ENCODE measurements at places on chromosomes 4 and X.
A peak's percentile ranks its signal among the peaks of the same experiment; 100 is the strongest.

DNA sequence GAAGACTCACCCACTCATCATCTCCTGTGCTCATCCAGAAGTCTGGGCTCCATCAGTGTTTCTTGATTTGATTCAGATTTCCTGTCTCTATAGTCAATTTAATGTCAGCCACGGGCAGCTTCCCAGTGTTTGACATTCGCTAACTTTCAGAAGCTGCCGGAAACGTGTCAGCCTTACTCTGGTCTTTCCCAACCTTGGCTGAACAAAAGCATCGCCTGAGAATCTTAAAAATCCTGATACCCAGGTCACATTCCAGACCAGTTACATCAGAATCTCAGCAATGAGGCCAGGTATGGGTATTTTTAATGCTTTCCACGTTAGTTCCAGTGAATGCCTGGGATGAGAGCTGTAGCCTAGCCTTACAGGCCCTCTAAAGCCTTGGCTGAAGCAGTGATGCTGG, 233.8 kb downstream of the FRMPD4 start:
- DNase-seq: peak; percentile 87

DNA sequence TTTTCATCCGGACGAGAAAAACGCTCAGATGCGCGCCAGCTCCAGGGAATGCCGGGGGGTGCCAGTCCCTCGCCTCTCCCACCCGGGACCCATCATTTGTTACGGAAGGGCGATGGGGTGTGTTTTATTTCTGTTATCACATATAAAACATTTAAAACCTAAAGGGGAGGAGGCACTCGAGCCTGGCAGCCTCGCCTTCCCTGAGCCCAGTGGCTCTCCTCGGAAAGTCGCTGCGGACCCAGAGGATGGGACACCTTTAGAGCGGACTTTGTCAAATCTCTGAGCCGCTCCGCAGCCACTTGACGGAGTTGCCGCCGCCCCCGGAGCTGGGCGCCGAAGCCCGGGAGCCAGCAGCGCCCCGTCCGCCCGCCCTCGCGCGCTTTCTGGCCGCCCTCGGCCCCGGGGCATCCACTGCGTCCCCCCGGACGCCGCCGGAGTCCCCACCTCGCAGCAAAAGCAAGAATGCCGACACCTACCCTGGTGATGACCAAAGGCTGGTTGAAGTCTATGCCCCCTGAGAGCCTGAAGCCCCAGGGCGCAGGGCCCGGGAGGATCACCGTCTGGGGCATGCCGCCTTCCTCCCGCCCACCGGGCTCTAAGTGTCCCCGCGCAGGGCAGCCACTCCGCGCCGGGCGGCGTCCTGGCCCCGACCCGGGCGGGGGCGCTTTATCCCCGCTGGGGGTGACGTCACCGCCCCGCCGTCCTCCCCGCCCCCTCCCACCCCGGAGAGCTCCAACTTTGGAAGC, at the start of gene PDLIM3:
Gene PDLIM3, minus strand, starts transcription at position 642 of the 746 bp plus-strand sequence. Its CDS starts 73 bp downstream, at position 569.
- peak; percentile 41 for DNase-seq

DNA sequence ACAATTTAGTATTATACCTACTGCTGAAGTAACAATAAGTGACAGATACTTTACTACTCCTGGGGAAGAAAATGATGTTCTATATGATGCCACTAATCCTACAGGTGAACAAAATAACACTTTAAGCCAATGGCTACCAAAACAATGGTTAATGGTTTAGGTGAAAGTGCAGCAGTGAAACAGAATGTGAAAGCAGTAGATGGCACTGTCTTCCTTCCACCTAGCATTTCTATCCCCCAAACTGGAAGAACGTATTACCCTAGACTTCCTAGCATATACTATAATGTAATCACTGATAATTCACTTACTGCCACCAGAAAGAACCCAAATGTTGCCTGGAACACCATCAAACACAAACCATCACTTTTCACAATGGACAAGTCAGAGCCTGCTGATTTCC, 18.9 kb upstream of the CABS1 start:
- peak; percentile 9 for DNase-seq

- no peak for DNase-seq
Observed at GRCh38 chr4:139770361-139770760, 104.7 kb downstream of the MGST2 start.

DNA sequence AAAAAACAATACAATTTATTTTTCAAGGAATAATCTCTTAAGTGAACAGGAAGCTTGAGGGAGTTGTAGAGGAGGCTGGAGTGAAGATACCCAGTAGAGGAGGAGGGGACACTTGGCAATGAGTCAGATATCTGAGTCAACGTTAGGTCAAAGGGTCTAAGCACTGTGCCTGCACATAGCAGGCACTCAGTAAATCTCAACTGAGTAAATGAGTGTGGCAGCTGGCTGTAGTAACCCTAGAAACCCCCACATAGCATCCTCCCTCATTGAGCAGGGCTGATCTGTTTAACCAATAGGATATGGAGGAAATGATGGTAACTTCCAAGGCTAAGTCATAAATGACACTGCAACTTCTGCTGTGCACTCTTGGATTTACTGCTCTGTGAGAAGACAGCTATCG, 186.0 kb upstream of the FAM241A start:
- peak; percentile 74 for DNase-seq

DNA sequence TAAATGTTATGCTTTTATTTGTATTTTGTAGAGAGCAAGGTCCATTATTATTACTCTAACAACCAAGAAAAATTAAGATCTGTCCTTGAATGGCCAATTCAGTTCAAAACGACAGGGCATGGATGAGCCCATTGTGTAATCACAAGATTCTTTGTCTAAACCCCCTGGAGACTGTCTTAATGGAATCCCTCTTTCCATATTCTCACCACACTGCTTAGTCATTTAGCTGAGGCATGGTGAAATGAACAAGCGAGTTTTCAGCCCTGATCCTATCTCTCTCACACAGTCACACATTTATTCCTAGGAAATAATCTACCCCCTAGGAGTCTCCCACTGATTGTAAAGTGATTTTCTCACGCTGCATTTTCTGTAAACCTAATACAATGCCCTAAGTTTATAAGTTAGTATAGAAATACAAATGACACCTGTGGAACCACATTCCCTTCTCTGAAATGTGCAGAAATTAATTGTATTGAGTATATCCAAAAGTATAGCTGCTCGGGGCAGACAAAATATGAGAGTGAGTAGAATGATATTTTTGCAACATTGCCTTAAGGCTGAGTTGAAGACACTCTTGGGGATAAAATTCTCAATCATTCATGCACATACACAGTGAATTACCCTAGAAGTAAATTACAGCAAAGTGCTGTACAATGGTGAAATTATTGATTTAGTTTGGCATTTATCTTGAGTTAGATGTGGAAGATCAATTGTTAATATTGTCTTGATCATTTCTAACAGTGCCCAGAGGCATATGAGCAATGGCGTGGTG, 119.7 kb upstream of the PCDH7 start:
- peak; percentile 18 for DNase-seq

DNA sequence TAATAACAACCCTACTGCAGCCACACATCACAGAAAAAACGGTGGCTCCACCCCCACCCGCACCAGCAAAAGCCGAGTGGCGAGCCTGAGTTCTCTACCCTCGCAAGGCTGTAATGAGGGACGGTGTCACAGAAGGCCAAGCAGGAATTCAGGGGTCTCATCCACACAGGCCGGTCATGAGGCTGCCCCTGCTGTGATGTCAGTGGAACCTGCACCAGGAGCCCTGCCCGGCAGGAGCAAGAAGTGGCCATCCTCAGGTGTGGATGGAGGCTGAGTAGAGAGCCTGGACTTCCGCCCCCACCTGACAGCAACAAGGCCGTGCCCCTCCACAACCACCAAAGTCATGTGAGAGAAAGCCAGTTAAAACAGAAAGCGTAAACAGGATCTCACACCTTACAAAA, 20.6 kb downstream of the LYAR start:
- DNase-seq: no peak

DNA sequence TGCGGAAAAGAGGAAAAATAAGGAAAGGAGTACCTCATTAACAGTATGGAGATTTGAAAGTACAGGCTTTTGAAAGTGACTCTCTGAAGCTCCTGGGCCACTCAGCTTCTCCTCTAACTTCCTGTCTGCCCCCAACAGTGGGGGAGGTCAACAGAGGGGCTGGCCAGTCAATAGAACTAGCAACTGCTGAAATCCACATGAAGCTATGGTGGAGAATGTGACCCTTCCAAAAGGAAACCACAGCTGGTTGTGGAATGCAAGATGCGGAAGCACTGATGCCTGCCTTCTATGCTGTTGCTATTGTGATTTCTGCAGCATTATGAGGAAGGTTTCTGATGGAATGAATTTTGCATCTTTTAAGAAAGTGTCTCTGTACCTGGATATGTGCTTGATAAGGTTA, 2.4 kb downstream of the CORIN start:
- DNase-seq: no peak

All from epithelial cell of esophagus (primary cell).